Activated T-cell treated with anti-CD3 and anti-CD28 coated beads, Interleukin-2, amount 50 U/mL, for 48 hours (primary cell): ENCODE measurements at places on chromosomes 3 and 15.

GRCh38 chr3:41960826-41961750 is 815 bp downstream of the ULK4 start:
- DNase-seq = no peak

GRCh38 chr3:33791477-33792166 is 6.8 kb upstream of the PDCD6IP start:
- no peak for DNase-seq

DNA sequence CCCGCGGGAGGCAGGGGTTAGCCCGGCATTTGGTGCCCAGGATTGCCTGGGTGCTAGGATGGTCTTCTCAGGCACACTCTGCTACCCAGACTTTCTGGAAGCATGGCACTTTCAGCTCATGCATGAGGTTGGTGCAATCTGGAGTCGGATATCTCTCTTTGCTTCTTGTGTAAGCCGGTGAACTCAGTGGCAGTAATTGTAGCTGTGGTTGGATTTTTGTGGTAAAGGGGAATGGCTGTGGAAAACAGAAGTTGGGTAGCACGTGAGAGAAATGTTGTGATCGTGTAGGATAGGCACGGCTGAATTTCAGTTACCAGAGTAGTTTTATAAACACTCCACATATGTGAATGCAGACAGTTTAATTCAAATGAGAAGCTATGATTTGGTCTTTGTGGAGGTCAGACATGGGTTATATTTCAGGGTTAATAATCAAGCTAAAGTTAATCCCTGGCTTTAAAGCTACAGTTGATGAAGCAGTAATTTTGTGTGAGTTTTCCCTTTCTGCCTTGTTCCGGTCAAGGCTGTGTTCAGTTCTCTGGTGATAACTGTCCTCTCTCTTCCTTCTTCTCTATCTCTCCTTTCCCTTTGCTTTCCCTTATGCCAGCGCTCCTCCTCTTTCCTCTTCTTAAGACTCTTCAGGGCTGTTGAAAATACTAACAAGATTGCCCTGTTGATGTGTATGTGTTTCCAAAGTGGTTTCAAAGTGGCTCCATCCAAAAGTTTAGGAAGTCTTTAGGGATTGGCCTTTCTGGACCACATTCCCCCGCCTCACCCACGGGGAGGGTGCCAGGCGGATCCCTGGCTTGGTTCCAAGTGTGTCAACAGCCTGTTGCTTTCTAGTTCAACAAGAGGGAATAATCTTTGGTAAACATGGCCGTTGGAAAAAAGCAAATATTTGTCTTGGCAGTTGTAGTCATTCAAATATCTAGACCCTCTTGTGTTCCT is 404.6 kb upstream of the C2CD4B start:
- no peak for DNase-seq

GRCh38 chr3:197472151-197472550 is 83.6 kb downstream of the BDH1 start:
- no peak for DNase-seq

- no peak for DNase-seq
Measured at GRCh38 chr3:2896308-2896939, 213.8 kb downstream of the IL5RA start.
